ENCODE measurements at places on chromosomes 13 and 19.

DNA sequence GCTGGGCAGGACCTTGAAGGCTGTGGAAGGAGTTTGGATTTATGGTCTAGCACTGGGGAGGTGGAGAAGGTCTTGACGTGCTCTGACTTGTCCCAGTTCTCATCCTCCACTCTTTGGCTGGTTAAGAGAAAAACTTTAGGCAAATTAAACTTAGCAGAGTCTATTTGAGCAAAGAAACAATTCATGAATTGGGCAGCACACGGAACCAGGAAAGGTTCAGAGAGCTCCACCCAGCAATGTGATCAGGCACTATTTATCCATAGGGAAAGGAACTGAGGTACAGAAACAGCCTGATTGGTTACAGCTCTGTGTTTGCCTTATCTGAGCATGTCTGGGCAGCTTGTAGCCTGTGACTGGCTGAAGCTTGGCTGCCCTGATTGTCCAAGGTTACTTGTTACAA, 45.4 kb upstream of the CYP2B6 start:
- no peak for DNase-seq

GRCh38 chr13:59424661-59425060, 739.1 kb downstream of the DIAPH3 start:
- DNase-seq: no peak

DNA sequence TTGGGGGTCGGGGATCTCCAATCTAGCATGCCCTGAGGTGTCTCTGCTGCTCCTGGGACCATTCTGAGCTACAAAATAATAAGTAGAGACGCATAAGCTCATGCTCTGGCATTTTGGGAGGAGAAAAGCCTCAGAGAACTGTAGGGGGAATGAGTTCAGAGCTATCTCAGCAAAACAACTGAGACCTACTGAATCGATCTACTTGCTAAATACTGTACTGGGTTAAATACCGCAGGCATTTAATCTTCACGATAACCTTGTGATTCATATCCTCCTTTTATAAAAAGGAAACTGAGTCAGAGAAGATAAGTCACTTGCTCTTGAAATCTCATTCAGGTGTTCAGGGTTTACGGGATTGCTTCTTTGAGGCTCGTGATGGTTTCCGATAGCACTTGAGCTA, 468.1 kb downstream of the FGF9 start:
- DNase-seq: no peak

GRCh38 chr13:57982782-57983181, 351.2 kb downstream of the PCDH17 start:
- DNase-seq: no peak

Measured in vagina (tissue), 2 donors.